ENCODE measurements at places on chromosomes 5 and 9.

GRCh38 chr5:151068433-151069197 lies 12.2 kb downstream of the TNIP1 start:
- DNase-seq, result no peak

DNA sequence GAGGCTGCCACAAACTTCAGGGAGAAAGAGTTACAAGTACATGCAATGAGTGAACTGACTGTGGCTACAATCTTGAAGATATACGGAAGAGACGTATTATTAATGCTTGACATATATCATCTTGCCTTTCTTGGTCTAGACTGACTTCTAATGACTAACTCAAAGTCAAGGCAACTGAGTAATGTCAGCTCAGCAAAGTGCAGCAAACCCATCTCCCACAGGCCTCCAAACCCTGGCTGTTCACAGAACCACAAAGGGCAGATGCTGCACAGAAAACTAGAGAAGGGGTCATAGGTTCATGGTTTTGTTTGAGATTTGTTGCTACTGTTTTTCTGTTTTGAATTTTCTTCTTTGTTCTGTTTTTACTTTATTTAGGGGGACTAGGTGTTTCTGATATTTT lies 21.0 kb downstream of the IL7R start:
- DNase-seq, result no peak

GRCh38 chr9:89185980-89186379 lies 7.4 kb upstream of the SHC3 start:
- DNase-seq, result no peak

DNA sequence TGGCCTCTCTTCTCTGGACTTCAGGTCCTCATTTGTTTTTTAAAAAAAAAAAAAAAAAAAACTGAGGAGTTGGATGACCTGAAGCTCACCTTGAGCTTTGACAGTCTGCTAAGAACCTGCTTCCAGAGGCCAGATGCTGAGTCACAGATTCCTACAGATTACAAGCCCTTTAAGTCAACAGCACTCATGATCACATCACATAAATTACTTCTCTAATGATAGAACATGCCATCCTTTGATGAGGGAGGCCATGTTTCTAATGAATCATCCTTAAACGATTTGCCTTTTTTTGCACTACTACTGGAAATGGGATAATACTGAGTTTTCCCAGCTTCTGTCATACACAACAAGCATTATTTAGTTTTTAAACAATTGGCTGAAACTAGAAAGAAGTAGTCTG lies 34.2 kb upstream of the MYOT start:
- DNase-seq, result no peak

- DNase-seq, result no peak
Observed at GRCh38 chr5:53834500-53834899, 274.1 kb downstream of the NDUFS4 start.
